ENCODE measurements at places on chromosomes 7 and 10.

- no peak for DNase-seq
These were observed 213.1 kb downstream of the ELFN1 start for GRCh38 chr7:1883031-1883761.

DNA sequence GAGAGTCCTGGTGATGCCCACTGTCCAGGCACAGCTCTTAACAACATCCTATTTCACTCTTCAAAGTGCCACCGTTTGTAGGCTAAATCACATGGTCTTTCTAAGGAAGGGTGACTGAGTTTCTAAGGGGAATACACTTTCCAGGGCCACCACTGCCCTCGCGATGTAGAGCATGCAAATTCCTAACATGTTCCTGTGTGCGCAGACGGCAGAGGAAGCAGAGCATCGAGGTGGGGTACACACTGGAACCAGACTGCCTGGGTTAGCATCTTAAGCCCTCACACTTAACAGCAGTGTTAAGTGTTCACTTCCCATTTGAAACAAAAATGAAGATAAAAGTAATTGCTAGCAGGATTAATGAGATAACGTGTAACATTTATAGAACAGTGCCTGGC, 3.0 kb downstream of the VOPP1 start:
- DNase-seq: no peak

- no peak for DNase-seq
These were observed 9.7 kb upstream of the ADAMTS14 start for GRCh38 chr10:70662362-70663220.

GRCh38 chr10:95400787-95401186, 110.0 kb upstream of the PDLIM1 start:
- no peak for DNase-seq

- no peak for DNase-seq
These were observed 1.0 kb downstream of the GNB2 start for GRCh38 chr7:100674411-100675104.

DNA sequence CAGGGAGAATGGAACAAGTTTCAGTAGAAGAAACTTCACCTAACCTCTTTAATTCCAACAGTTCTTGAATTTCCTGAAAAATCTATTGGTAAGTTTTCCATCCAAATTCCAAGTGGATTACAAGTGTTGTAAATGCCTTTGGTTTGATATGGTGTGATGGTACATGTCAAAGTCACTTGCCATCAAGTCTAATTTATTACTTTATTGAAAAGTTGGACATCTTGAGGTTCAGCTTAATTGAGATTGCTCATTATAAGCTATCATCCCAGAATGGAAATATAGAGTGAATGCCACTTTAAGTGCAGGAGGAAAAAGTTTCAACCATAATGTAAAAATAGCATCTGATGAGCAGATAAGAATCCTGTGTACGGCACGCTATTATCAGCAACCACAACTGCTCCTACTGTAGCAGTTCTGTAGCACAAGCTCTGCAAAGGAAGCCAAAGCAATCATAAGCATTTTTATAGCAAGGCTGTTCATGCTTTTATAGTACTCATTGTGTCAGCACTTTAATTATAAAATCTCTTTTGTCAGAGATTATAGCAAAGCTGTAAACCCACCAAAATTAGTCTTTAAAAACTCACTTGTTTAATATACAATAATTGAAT, 991.8 kb upstream of the PHF14 start:
- DNase-seq: no peak

DNA sequence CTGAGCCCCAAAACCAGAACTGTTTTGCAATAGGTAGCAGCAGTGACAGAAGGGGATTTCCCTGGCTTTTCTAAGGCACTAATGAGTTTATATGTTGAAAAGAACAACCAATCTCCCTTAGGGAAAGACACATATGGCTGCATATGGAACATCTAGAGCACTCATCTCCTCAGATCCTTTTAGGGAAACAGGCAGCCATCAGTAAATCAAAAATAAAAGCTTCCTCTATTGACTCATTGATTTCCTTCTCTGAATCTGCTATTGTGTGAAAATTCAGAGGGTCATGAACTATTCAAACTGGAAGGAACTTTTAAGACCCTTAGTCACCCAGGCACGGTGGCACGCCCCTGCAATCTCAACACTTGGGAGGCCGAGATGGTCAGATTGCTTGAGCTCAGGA, 110.9 kb upstream of the NANOS1 start:
- DNase-seq: no peak

GRCh38 chr10:9951481-9952257, 1066.0 kb upstream of the CELF2 start:
- DNase-seq: no peak

DNA sequence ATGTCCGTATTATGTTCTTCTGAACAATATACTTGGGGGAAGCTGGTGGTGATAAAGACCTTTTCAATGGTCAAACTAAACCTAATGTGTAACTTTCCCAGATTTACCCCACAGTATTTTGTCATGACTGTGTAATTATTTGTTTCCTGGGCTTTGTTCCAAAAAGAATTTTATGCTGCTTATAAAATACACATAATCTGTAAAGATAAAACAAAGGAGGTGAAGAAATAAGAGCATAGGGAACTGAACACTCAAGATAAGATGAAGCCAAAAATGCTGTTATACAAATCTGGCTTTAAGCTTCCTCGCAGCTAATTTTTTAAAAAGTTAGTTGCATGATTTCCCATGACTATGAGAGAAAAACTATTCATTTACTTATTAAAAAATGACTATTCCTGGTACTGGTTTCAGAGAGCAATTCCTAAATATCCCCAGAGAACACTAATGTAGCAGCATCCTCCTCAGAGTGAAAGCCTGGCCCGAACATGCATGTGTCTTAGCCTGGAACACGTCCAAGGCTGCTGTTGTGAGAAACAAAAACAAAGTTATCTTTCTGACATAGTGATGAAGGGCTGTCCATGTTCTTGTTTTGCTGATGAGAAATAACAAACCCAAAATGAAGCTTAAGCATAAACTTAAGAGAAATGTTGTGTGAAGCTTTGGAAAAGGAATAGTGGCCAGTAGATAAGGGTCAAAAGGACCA, 33.9 kb downstream of the MALSU1 start:
- DNase-seq: no peak

DNA sequence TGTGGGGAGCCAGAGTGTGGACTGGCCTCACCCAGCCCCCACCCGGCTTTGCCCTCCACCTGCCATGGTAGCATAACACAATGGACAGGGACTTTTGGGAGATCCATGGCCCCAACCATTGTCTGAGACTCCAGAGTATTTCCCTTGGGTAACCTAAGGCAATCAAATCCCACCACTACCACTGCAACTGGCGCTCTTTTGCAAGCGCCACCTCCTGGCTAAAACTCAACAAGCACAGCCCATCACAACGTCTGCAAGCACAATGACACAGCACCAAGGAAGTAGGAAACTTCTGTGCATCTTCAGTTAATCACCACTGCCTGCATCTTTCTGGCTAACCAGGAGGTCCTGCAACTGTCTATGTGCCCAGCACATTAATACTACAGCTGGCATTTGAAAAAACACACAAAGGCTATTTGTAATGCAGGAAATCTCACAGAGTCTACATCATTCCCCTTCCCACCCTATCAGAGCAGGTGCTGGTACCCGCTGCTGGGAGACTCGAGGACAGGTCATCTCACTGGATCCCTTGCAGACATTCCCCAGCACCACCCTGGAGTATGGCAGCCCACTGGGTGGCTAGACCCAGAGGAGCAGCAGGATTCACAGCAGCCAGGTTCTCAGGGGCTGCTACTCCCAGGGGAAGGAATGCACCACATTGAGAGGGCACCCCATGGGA, 27.7 kb downstream of the ANKRD26 start:
- DNase-seq: no peak

DNA sequence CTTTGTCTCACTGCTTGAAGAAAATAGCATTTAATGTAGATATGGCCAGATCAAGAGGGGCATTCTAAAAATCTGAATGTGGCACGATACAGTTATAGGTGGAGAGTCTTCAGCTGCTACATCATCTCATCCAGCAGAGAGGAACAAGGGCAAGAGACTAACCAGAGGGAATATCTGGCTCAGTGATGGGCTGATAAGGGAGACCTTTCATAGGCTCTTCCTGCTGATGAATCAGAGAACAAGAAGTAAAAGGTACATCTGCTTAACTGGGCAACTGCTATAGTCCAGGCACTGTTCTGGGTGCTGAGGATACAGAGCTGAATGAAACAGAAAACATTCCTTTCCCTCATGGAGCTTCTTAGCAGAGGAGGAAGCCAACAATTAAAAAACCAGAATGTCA, 37.9 kb downstream of the PIP4K2A start:
- DNase-seq: no peak

- no peak for DNase-seq
These were observed 22.3 kb downstream of the MDFIC start for GRCh38 chr7:114943953-114944744.

GRCh38 chr7:30750683-30751650, 968 bp upstream of the INMT start:
- DNase-seq: no peak

DNA sequence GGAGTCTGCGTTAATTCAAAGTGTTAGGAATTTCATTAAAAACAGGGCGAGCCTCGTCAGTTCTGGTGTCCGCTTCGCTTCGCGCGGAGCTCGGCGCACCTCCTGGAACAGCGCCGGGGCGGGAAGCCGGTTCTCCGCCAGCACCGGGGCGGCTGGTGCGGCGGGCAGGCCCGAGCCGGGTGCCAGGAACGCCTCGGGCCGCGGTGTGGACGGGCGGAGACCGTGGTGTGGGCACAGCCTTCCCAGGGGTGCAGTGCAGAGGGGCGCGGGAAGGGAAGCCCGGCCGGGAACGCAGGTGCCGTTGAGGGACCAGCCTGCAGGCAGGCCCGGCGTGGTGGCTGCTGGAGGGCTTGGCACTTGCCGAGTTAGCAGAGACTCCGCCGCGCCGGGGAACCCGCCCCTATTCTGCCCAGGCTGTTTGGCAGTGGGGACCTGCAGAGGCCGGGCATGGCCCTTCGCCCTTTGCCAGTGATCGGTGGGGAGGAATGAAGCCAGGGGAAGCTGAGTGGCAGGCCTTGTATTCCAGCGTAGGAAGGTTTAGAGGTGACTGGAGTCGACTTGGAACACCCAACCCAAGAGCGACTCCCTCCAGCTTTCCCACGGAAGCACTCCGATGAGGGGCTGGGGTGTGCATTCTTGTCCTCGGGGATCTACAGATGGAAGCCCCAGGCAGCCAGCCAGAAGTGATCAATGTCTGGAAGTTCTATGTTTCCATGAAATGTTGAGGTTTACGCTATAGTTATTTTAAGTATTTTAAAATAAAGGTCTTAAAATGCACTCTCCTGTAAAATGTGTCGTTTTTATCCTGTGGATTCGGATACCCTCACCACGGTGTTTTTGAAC, 945 bp upstream of the RHEB start:
- peak; percentile 17 for DNase-seq

- DNase-seq: no peak
These were observed 52.6 kb downstream of the MBL2 start for GRCh38 chr10:52720018-52720417.

GRCh38 chr10:89966211-89966610, 264.8 kb downstream of the KIF20B start:
- no peak for DNase-seq

- DNase-seq: no peak
These were observed 25.9 kb downstream of the SEPTIN7 start for GRCh38 chr7:35826751-35827150.

GRCh38 chr10:4767033-4767814, 58.8 kb upstream of the AKR1E2 start:
- no peak for DNase-seq

- no peak for DNase-seq
These were observed 35.2 kb downstream of the LSMEM1 start for GRCh38 chr7:112515989-112516388.

- no peak for DNase-seq
These were observed 21.7 kb downstream of the TRIM8 start for GRCh38 chr10:102665904-102666509.

GRCh38 chr7:6178298-6179029, 94.0 kb downstream of the CYTH3 start:
- no peak for DNase-seq
